AG10803 (cell line): ENCODE measurements at places on chromosomes 3 and 15.
A peak's percentile ranks its signal among the peaks of the same experiment; 100 is the strongest.

- peak; percentile 53 for DNase-seq
Measured at GRCh38 chr3:112056451-112056929, 22.0 kb downstream of the TMPRSS7 start.

GRCh38 chr3:178084938-178085816, 451.1 kb upstream of the KCNMB2 start:
- peak; percentile 88 for DNase-seq

- DNase-seq: peak; percentile 13
Measured at GRCh38 chr3:107369791-107370190, 7.4 kb upstream of the CCDC54 start.

DNA sequence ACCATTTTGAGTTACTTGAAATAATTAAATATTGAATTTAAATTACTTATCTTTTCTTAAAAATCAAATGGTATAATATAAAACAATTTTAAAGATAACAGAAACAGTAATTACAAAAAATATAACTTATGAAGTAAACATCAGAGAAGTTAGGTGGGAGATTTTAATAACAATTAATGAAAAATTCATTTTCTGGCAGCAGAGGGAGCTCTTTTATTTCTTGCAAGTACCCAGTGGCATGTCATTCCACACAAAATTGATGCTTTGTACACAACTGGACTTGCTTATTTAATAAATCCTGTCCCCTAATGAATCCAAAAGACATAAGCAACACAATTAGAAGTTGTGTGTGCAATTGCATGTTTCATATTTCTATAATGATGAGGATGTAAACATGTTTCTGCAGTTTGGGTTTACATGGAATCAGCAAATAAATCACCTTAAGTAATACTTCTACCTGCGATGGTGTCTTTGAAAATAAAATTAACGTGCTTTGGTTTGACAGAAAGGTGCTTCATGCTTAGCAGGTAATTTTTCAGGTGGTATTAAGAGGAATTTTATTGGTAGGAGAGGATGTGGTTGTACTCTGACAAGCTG, 861.3 kb downstream of the ZPLD1 start:
- DNase-seq: peak; percentile 15

GRCh38 chr3:165521131-165521871, 315.9 kb downstream of the BCHE start:
- DNase-seq: no peak

DNA sequence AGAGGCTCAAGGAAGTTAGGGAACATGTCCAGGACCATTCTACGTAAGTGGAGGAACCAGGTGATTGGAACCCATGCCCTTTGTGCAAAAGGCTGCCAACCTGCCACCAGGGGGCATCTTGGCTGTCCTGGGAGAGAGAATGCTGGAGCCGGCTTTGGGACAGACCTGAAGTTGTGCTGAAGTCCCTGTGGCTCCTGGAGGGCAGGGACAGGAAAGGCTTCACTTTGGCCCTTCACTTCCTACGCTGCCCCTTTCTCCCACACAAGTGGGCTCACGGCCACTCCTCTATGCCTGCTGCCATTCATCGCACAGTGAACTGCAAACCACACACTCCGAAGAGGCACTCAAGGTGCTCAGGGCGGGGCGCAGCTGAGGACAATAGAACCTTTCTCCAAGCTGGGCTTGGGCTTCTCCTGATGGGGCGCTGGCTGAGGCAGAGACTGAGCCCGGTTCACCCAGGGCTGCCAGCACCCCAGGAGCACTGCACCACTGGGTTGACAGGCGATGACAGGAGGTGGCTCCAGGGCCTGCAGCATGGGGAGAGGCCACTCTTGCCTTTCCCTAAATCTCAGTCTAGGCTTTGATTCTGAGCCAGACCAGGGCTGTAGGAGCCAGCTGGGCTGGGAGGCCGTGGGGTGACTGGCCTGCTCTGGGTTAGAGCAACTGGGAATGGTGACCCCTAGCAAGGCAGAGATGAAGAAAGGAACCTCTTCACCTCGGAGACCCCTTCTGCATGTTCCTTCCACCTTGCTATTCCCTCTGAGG, 8.4 kb downstream of the SHF start:
- peak; percentile 17 for DNase-seq

DNA sequence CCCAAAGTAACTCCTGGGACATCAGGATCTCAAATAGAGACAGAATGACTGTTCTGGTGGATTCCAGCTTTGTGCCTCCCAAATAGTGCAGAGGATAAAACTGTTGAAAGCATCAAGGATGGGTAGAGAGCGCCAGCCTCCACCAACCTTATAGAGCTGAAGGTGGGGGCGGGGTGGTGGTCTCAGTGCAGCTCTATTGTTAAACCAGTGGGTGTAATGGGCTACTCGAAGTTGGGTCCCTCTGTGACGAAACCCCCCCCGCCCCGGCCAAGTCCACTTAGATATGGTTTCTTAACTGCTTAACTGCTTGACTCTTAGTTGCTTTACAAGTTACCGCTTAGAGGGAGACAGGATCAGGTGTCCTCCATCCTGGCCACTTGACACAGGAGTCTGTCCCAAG, 22.7 kb downstream of the DHX30 start:
- DNase-seq: no peak

GRCh38 chr3:110017304-110017703, 680.0 kb upstream of the DPPA4 start:
- DNase-seq: no peak

DNA sequence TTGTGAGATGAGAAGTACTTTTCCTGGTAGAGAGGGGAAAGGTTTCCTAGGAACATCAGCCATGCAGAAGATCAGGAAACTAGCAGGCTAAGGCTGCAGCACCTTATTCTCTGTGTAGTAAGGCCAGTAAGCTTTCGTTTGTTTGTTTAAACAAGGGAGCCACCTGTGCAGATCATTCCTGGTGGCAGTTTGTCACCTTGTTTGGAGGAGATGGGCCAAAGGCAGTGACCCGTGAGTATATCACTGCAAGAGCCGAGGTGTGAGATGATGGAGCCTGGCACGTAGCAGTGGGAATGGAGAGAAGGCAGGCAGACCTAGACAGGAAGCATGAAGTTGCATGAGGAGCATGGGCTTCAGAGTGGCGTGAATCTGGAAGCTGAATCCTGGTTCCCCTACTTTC, 19.6 kb downstream of the ATG7 start:
- no peak for DNase-seq

- peak; percentile 92 for DNase-seq
Measured at GRCh38 chr3:32143849-32144757, 37.7 kb downstream of the GPD1L start.

DNA sequence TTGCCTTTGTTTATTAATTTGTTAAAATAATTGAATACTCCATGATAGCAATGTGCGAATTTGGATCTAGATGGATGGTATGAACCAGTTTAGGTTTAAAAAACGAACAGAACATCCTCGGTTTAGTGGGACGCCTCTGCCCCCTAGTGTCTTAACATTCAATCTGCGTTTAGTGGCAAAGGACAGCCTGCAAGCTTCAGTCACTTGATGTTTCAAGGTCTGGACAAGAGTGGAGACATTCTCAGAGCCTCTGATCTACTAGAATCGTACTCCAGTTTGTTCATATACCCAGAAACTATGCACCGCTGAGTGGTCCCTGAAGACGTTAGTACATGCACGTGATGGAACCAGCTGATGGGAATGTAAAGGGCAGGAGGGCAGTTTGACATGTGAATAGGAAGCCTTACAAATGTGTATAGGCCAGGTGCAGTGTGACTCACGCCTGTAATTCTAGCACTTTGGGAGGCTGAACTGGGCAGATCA, 17.8 kb upstream of the ATP13A4 start:
- DNase-seq: peak; percentile 63

- DNase-seq: no peak
Measured at GRCh38 chr15:57053470-57053869, 135.0 kb downstream of the TCF12 start.

DNA sequence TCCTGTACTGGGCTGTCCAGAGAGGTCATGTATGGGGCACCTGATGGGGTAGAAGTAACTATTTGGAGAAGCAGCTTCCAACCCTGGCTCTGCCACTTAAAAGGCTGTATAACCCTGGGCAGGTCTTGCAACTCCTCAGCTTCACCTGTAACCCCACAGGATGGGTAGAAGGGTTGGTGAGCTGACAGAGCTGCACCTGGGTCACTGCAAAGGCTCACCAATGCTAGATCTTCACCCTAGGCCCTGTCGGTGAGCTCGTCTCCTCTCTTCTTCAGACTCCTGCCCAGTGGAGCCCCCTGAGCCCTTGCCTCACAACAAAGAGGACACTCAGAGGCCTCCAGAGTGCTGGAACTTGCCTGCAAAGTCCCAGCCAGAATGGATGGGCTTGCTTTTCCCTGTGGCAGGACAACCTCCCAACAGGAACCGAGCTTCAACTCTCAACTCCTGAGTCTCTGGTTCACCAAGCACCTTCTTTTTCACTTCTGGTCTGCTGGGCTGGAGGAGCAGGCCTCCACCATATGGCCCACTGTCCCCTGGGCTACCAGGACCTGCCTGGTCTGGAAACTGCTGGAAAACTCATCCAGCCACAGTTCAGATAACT, 45.9 kb downstream of the XXYLT1 start:
- DNase-seq: no peak

DNA sequence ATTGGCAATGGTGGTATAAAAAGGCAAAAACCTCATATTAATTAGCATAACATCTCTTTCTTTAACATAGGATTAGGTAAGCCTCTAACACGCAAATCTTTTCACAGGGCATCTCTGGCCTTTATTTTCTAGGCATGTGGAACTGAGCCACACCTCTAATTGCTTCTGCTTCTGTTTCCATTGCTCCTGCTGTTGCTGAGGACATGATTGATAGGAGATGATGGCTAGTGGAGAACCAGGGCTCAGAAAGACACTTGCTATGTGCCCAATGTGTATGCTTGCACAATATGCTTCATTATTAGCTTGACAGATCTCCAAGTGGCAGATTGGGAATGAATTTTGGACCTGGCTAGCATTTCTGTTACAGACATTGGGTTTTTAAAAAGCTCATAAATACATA, 114.5 kb downstream of the EPHA3 start:
- no peak for DNase-seq

GRCh38 chr3:99903869-99904268, 86.2 kb downstream of the CMSS1 start:
- no peak for DNase-seq

DNA sequence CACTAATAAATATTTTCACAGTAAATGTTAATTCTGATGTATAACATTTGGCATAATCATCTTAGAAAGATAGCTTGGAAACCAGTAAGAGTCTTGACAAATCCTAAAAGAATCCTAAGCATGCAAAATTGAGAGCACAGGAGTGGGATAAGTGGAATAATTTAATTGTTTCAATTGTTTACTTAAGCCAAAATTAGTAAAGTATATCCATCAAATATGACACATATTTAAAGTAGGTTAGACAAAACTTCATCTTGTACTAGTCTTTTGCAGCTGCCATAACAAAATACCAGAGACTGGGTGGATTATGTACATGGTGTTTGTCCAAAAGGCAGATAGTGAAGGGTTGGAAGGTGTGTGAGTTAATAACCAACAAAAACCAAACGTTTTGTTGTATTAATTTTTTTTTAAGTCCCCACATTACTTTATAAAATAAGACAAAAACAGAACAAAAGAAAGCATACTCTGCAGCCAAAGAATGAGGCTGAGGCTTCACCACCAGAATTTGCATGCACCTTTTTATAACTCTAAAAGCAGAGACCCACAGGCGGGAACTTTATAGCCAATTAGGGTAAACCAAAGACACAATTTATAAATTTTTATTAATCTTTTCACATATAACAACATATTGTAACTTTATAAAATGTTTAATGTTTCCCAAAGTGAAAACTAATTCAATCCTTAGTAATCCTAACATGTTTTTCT, 41.9 kb upstream of the CD200R1L start:
- DNase-seq: no peak

- DNase-seq: no peak
Measured at GRCh38 chr3:139633511-139633910, 44.3 kb downstream of the NMNAT3 start.

DNA sequence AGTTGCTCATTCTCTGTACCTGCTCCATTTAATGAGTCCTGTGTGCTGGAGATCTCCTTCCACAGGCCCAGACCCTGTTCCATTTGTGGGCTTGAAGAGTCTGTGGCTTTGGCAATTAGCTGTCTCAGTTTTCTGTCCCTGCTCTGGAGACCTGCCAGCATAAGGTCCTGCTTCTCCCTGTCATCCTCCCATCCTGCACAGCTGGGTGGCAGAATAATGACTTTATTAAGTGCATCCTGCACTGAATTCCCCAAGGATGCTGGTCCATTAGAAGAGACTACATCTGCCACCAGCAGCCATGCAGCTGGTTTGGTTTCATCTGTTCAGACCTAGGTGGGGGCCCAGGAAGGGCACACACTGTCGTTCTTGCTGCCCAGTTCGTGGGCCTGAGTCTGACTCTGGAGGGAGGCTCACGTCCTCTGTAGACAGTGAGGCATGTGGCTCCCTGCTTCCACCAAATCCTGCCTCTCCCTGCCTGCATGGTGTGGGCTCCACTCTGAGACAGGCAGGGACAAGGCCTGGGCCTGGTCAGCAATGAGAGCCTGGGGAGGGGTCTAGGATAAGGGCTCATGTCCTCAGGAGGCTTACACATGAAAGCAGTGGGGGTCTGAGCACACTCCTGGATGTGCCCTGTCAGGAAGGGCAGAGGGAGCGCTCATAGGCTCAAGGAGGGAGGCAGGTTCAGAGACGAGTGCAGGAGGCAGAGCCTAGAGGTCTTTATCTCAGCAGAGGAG, 78.4 kb upstream of the PRR23E start:
- DNase-seq: no peak

DNA sequence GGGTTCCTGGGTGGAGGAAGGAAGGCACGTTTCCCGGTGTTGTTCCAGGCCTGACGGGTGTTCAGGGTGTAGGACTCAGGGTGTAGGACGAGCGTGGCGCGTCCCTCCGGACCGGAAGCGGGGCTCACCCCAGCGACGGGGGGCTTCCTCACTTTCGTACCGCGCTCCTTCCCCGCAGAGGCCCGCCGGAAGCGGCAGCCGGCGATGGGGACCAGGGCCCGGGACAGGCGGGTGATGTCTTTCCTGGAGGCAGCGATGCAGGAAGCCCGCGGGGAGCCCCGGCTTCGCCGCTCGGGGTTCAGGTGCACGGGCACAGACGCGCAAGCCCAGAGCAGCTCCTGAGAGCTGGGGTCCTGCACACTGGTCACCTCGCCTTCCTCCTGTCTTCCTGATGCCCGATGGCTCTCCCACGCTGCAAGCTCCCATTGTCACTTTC, 13.4 kb downstream of the FOXL2NB start:
- DNase-seq: no peak

- no peak for DNase-seq
Measured at GRCh38 chr15:37131621-37132020, 31.3 kb upstream of the MEIS2 start.

GRCh38 chr3:143535994-143536784, 312.1 kb downstream of the SLC9A9 start:
- no peak for DNase-seq

- DNase-seq: peak; percentile 98
Measured at GRCh38 chr3:16174389-16174788, at the start of gene GALNT15. Gene GALNT15, plus strand, starts transcription at chr3:16174680. Its CDS starts 472 bp downstream, at chr3:16175152.
